ENCODE measurements at places on chromosomes 2 and 18.
A peak's percentile ranks its signal among the peaks of the same experiment; 100 is the strongest.

DNA sequence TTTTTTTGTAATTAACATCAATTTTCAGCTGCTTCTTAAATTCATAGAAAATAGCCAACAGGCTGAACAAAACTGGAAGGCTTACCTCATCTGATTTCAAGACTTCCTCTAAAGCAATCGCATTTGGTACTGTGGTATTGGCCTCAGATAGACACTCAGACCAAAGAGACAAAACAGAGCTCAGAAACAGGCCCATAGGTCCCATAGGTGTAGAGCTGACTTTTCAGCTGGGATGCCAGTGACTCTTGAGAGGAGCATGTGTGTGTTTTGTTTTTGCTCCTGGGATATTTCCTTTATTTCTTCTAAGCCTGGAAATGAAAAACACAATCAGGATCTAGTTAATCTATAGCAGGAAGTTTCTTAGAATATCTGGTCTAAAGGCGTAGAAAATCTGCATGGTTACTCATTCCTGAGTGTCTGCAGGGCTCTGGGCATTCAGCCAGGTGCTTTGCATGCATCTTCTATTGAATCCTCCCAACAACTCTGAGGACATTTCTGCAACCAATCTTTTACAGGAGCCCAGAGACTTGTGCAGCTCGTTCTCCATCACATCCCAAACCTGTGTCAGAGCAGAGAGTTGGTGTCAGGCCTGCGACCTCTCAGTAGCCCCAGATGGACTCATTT, 190.8 kb downstream of the RTP5 start:
- DNase-seq = no peak

DNA sequence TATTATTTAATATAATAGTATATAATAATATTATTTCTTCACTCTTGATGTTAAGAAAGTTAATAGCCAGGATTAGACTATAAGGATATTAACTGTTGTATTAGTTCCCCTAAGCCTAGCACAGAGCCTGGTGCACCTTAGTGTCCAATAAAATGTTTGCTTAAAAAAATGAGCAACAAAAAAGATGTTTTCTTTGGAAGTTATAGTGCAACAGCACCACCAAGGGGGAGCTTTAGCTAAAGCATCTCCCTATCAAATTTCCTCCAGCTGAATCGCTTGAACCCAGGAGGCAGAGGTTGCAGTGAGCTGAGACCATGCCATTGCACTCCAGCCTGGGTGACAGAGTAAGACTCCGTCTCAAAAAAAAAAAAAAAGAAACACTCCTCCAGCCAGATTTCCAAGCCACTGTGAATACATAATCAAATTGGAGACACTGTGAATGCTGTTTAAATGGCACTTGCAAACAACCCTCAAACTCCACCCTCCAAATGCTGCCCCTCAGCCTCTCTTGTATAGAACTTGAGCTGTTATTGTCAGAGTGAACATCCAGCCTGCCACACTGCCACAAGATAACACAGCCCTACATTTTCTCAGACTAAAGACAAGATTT, 221.9 kb downstream of the DYM start:
- peak; percentile 46 for DNase-seq

DNA sequence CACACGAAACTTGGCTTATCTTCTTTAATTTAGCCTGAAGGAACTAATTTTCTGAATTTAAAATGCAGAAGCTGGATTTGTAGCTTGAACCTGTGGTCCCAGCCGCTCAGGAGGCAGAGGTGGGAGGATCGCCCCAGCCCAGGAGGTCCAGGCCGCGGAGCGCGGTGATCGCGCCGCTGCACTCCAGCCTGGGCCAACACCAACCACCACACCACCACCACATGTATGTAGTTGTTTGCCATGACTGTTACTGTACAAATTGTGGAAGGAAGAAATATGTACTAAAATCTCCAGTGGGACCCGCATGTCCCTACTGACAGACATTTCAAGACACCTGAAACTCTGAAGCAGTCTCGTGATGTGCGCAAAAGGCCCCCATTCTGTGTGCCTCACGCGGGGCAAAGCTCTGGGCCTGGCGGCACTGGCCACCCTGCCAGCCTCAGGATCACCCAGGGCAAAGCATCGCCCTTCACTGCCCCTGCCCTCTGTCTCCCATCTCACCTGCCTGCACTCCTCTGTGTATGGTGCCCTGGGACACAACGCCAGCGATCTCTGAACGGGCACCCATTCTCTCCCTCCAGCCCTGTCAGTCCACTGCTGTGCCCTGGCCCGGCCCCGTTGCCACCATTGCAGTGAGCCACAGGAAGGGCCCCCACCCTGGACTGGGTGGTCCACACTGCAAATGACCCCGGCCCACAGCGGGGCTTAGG, 10.1 kb upstream of the ADI1 start:
- DNase-seq = no peak

GRCh38 chr18:40930211-40930882, 1024.7 kb upstream of the PIK3C3 start:
- no peak for DNase-seq

DNA sequence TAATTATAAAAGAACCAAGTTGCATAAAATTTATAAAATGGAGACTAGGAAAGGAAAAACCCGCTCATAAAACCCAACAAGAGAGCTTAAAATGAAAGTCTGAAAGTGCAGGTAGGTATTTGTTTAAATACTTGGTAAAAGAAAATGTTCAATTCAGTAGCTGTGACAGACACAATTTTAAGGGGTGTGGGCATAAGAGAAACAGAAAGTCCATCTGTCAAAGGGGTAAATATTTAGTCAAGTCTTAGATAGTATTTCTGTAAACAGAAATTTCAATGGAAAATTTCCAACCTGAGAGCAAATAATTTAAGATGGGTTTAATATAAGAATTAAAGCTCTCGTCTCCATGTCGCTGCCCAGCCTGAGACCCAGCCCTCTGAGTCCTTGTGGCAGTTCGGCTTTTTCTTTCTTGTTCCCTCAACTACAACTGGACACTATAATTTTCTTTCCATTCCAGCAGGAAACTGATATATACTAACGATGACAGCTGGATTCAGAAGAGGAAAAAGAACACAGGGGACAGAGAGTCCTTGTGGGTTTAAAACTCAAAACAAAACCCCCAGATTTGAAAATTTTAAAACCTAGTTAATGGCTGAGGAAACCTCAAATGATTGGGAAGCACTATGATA, 88.0 kb upstream of the ZFP36L2 start:
- DNase-seq = no peak

GRCh38 chr2:12031866-12032265, 285.4 kb downstream of the LPIN1 start:
- DNase-seq = no peak

DNA sequence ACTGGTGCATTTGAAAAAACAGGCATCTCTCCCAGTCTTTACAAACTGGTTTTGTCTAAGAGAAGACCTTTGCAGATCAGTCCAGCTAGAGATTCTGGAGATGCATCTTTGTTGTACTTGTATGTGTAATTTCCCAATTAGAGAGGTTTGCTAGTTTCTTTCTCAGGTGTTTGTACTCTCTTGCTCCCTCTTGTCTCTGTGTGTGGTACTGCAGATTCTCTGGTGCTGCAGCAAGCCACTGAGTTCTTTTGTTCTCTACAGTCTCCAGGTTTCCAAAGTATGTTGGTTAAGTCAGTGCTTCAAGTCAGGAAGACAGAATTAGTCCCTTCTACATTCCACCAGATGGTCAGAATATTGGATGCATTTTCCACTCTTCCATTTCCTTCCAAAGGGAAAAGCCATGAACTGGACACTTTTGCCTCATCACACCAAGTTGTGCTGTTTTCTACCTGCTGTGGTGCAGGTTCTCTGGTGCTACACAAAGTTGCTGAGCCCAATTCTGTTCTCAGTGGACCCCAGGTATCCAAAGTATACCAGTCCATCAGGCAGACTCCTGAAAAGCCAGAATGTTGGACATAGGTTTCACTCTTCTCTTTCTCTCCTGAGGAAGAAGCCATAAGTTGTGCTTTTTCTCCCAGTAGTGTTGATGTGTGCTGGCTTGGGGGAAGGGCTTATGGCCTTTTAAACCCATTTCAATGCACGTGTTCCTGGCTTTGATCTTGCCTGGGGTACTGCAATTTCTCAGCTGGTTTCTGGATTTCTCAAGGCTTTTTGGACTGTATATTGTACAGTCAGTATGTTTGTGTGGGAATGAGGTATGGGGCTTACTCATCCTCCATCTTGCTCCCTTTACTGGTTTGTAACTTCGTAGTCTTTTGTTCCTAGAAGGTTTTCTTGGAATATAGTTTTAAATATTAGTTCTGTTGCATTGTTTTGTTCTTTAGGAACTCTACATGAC, 29.8 kb downstream of the EPC2 start:
- peak; percentile 24 for DNase-seq

DNA sequence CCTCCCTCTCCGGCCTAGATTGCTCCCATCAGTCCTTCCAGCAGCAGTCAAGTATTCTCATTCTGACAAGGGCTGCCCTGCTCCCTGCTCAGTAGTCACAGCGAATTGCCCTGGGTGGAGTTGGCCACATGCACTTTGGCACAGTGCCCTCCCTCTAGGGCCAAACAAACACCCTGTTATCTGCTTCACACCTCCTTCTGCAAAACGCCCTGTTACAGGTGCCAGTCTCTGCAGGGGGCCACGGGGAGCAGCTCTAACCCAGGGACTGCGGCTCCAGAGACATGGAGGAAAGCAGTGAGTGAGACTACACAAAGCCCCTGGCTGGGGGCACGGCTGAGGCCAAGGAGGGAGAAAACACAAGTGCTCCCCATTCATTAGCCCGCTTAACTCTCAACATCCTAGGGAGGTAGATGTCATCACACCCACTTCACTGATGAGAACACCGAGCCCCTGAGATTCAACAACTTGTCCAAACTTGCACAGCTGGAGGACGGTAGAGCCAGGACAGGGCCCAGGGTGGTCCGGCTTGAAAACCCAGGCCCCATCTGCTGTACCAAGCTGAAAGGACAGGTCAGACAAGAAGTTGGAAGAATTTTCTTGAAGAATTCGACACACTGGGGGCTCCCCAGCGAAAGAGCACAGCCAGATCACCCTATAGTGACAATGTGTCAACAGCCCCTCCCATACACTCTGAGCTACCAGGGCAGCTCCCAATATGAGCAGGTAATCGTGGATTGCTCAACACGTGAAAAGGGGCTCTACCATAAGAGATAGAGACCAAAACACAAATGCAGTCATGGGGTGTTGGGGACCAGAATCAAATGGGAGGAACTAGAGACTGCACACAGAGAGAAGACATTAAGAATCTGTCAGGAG, 8.7 kb upstream of the TFCP2L1 start:
- peak; percentile 73 for DNase-seq

DNA sequence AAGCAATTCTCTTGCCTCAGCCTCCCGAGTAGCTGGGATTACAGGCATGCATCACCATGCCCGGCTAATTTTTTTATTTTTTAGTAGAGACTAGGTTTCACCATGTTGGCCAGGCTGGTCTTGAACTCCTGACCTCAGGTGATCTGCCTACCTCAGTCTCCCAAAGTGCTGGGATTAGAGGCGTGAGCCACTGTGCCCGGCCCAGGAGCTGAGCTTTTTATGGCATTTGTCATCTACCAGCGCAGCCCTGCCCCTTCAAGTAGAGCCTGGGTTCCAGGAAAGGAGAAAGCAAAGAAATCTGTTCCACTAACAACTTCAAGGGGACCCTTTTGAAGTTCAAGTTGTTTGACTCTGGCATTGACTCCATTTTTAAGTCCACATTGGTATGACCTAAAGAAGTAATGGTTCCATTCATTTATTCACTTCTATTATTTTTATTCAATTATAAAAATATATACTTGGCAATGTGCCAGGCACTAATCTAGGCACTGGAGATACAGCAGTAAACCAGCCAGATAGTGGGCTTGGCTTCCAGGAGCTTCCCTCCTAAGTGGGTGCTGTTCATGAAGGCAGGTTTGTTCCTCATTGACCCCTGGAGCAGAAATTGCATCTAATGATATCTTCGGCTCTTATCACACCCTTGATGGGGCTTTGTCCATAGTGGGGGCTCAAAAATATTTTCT, 8.0 kb upstream of the SFTPB start:
- no peak for DNase-seq

- no peak for DNase-seq
These were observed 113.2 kb downstream of the SH3RF3 start for GRCh38 chr2:109242210-109242653.

DNA sequence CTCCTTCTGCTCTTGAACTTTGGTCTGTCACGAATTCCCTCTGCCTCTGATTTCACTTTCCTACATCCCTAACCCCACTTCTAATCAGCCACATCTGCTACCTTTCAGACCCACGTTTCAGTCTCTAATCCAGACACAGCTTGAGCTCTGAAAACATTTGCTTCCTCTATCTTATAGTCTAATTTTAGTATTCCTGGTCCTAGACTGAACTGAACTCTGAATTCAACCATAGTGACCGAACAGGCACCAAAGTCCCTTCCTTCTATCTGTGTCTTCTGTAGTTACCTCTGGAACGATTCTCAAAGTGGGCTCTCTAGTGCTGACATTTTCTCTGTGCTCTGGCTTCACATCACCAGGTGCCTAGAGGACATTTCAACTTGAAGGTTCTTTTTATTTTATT, 156.2 kb downstream of the PDE11A start:
- DNase-seq = no peak

GRCh38 chr2:203706403-203706802, at the start of gene CD28:
TSS of gene CD28 (plus strand) at chr2:203706639. CDS start at chr2:203706697, 58 bp downstream.
- DNase-seq = no peak

GRCh38 chr2:241224018-241224850, 35.8 kb downstream of the ANO7 start:
- no peak for DNase-seq

- DNase-seq = no peak
These were observed 79.6 kb upstream of the DNMT3A start for GRCh38 chr2:25421289-25421688.

GRCh38 chr18:56825321-56825720, 174.2 kb downstream of the WDR7 start:
- DNase-seq = no peak
